ENCODE measurements at places on chromosomes 12 and 14.
A peak's percentile ranks its signal among the peaks of the same experiment; 100 is the strongest.

- DNase-seq = peak; percentile 73
Observed at GRCh38 chr12:54258201-54258681, 21.7 kb downstream of the CBX5 start.

- DNase-seq = no peak
Observed at GRCh38 chr12:27463511-27464219, 17.1 kb downstream of the SMCO2 start.

DNA sequence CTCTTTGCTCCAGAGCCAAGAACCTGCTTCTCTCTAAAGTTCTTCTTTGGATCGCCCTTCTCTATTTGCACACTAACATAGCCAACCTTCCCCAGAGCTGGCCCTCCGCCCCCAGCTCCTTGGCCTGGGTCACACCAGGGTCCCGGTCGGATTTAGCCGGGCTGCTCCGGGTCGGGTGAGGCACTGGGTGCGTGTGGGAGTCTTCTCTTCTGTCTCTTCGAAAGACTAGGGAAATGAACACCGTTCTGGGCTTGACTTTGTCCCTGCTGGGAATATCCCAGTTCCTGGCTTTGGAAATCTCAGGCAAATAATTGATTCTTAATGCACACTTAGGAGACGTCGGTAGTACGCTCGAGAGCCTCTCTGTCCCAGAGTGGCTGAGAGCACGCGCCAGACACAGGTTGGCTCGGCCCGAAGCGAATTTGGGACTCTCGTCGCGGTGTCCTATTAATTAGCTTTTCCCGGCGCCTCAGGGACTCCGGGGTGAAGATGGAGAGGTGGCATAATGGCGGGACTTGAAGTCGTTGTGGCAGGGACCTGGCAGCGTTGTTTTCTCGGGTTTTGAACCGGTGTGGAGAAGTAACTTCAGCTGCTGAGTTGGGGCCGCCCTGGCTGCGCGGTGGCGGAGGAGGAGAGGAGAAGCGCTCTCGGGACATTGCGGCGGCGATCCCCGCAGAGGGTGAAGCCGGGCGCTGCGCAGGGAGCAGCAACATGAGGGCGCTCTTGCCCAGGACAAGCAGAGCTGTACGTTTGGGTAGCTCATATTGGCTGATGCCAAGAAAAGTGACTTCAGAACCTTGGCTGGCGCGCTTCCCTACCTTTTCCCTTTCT lies 7.5 kb downstream of the FOXG1 start:
- DNase-seq = peak; percentile 18

GRCh38 chr14:91599994-91600393 lies 89.9 kb upstream of the PPP4R3A start:
- DNase-seq = no peak

DNA sequence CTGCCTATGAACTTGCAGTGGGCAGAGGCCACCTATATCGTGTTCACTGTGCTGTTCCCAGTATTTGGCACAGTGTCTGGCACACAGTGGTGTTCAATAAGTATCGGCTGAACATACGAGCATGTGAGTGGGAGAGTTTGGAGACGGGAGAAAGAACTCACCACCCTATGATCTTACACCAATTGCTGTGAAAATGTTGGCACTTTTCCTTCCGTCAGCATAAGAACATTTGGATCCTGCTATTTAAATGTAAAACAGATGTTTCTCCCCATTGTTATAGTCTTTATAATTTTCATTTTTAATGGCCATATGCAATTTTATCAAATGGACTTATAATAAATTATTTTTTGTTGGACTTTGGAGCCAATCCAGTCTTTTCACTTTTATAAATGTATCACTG lies 144.4 kb downstream of the EFCAB11 start:
- peak; percentile 76 for DNase-seq

DNA sequence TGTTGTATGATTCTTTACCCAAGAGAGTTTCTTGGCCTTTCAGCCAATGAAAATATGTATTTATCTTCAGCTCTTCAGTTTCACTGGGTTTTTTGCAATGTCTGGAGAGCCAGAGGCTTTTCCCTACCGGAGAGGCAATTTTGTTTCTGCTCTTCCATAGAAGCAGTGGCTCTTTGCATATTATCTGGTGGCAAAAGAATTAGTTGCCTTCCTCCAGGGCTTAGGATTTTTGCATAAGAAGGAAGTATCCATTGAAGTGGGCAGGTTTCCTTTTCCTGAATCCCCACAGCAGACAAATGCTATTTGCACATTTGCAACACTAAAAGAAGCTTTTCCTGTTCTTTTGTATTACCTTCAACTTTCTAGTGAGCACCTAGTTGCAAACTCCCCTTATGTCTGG lies 75.2 kb downstream of the NTS start:
- no peak for DNase-seq

DNA sequence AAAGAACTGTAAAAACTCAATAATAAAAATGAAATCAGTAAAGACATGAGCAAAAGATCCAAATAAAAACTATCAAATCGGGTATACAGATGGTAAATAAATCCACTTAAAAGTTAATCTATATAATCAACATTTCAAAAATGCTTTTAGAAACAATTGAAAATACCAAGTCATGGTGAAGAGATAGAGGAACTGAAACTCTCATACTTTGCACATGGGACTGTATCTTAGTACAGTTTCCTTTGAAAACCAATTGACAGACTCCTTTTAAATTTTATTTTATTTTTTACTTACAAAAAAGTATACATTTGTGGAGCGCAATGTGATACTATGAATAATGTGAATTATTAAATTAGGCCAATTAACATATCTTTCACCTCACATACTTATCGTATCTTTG lies 98.6 kb upstream of the FAR2 start:
- DNase-seq = no peak

GRCh38 chr12:120356567-120357030 lies 12.4 kb downstream of the MSI1 start:
- peak; percentile 86 for DNase-seq

DNA sequence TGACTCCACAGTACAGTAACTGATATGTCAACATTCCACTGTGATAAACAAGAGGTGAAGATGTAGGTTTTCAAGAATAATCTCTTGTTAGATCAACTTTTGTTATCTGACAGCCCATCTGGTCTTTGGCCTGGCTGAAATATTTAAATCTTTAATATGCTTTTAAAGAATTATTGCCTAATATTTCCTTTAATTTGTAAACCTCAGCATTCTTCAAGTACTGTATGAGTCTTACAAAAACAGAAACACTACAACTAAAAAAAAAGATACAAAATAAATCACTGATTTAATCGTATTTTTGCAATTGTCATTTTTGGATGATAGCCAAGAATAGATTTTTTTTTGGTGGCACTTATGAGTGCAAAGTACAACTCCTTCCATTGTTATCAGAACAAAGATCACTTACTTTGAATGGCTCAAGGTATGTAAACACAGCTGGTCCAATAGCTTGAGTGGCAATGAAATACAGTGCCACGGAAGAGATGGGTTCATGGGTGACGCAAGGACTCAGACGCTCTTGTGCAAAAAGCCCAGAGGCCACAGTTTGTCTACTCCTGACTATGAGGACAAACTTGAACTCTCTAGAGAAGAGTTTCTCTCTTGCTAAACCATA lies 109.5 kb downstream of the PAX9 start:
- DNase-seq = no peak

DNA sequence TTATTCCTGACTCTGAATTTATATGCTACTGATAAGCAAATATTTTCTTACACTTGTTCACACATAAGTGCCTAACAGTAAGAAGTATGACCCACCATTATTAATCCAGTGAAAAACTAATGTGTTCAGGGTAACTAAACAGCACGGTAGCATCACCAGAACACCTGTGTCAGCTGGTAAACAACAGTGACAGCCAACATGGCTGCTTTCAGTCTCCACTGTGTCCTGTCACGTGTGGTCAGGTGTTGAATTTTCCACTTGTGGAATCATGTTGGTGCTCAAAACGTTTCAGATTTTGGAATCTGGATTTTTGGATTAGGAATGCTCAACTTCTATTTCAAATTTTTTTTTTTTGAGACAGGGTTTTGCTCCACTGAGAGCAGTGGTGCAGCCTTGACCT lies 14.3 kb upstream of the ATP23 start:
- no peak for DNase-seq

GRCh38 chr12:120970310-120970709 lies 8.0 kb upstream of the HNF1A start:
- DNase-seq = no peak

DNA sequence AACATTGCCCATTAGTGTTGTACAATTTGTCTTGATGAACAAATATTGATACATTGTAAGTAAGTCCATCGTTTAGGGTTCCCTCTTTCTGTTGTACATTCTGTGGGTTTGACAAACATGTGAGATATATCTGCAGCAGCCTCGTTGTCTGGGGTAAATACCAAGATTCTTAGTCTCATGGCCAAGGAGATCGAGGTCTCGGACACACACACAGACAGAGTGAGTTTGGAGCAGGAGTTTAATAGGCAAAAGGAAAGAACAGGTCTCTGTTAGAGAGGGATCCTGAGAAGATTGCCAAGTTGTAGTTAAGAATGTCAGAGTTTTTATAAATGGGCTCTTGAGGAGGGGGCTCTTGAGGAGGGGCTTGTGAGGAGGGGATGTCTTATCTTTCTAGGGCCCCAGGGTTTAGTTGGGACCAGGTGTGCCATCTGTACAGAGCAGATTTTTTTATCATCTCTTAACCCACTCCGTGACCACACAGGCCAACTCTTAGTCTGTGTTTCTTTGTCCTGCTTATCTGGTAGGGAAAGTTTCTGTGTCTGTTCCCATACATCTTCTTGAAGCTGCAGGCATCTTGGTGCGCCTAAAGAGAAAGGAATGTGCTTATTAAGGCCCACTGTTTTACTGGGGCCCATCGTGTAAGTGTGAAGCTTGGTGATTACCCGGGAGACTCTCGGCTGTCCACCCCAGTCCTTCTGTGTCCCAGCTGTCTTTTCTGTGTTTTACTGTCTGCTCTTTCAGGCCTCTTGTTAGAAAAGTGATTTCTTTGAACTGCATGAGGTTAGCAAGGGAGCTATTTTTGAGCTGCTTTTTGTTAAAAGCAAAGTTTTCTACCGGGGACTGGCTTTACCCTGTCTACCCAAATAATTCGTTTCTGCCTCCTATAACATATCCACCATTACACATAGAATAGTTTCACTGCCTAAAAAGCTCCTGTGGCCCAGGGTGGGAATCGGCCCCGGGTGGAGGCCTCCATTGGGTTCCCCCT lies 22.4 kb upstream of the CLEC2D start:
- peak; percentile 52 for DNase-seq

- DNase-seq = no peak
Observed at GRCh38 chr12:112503512-112503911, 84.8 kb downstream of the PTPN11 start.

DNA sequence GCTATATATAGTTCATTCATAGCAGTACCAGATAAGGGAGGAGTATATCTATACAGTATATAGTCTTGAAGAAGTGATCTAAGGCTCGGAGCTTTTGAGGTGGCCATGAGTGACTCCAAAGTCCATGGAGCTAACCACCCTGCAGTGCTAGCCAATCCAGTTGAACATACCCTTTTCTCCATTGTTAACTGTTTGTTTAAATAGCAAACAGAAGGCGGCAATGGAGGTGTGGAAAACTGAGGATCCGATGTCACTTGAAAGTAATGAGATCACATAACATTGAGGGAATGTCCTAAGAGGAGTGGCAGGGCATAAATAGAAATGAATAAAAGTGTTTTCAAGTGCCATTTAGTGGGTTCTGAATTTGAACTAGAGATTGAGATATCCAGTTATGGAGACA lies 12.4 kb upstream of the SNAPC1 start:
- no peak for DNase-seq

DNA sequence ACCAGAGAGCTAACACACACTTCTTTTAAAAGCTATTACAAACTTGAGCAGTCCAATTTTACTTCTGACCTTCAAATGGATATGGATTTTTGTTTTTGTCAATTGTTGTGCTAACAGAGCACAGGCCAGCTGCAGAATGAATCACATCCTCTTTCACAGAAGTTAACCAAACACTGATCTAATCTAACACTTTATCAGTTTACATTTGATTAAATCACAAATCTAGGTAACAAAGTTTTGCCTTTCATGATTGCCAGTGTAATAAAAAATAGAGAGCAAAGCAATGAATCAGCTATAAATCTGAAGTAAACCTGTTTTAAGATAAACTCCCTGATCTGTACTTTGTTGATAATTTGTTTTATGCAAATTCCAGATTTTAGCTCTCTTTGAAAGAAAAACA lies 273.1 kb upstream of the RGS6 start:
- no peak for DNase-seq

DNA sequence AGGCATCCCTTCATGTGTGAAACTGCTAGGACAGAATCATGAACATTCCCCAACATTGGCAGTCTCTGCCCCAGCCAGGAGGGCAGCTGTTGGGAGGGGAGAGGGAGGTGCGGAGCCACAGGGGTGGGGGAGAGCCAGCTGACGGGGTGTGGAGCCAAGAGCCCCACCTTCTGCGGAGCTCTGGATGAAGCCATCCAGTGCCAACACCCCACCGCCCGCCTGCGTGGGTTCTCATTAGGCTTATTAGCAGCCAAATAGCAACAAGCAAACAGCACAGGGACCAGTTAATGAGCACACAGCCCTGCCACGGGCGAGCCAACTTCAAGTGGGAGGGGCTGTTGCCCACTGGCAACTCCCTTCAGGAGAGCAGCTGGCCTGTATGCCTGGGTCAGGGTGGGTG lies 12.1 kb downstream of the LTBP2 start:
- no peak for DNase-seq

- DNase-seq = no peak
Observed at GRCh38 chr14:61329478-61330051, 8.2 kb downstream of the PRKCH start.

- no peak for DNase-seq
Observed at GRCh38 chr14:85625925-85626585, 96.1 kb downstream of the FLRT2 start.

DNA sequence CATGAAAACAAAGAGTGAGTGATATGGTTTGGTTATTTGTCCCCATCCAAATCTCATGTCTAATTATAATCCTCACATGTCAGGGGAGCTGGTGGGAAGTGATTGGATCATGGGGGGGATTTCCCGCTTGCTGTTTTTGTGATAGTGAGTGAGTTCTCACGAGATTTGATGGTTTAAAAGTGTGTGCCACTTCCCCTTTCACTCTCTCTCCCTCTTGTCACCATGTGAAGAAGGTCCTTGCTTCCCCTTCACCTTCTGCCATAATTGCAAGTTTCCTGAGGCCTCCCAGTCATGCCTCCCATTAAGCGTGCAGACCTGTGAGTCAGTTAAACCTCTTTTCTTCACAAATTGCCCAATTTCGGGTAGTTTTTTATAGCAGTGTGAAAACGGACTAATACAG lies 2.1 kb upstream of the ATXN7L3B start:
- no peak for DNase-seq

- DNase-seq = no peak
Observed at GRCh38 chr14:62532181-62532580, 513.1 kb downstream of the KCNH5 start.

- DNase-seq = peak; percentile 47
Observed at GRCh38 chr12:86914721-86915120, 658.5 kb upstream of the MGAT4C start.

- DNase-seq = no peak
Observed at GRCh38 chr12:45477526-45477925, 252.0 kb upstream of the ARID2 start.

DNA sequence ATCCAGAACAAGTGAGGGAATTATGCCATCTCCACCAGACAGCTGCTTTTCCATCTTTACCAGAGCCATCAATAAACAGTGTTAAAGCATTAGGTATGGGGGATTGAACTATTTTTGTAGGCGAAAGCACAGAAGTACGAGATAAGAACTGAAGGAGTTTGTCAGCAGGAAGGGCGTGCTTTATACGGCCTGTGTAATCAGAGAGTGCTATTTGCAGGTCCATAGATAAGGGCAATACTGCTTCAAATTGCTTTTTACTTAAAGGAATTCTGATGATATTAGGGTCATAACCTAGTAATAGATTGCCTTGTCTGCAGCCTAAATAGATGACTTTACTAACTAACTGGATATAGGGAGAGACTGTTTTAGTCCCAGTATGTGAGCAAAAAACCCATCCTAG lies 20.3 kb upstream of the CLEC4E start:
- no peak for DNase-seq

GRCh38 chr12:42128888-42129287 lies 15.8 kb downstream of the GXYLT1 start:
- DNase-seq = no peak

Data from fibroblast of skin of abdomen (primary cell).